DMS 273 treated with DMSO at 0.1 percent for 48 hours (cell line): ENCODE measurements at places on chromosomes 2 and 18.

DNA sequence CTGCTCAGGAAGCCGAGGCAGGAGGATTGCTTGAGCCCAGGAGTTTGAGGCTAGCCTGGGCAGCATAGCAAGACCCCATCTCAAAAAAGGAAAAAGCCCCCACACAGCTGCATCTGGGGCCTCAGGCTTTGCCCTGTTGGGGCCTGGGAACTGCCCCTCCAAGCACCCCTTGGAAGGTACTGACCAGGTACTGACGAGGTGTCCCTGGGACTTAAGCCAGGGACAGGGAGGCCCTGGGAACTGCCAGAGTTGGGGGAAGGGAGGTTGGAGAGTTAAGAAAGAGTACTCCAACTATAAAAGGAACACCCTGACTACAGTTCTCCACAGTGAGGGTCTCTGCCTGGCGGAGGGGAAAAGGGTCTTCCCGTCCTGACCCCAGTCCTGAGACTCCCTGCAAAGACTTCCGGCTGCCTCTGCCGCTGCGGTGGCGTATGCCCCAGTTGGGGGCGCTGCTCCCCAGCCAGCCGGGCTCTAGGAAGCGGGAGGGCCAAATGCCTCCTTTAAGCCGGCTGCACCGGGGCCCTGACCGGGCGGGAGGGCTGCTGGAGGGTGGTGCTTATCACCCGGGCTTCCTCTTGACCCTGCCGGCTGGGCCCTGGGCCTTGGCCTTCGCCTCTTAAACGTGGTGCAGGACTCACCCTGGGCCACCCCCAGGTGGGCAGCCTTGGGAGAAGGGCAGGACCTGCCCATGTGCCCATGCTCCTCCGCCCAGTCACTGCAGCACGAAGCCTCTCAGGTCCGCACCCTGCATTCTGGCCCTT is 12.8 kb downstream of the SLC30A3 start:
- DNase-seq = peak; percentile 21

DNA sequence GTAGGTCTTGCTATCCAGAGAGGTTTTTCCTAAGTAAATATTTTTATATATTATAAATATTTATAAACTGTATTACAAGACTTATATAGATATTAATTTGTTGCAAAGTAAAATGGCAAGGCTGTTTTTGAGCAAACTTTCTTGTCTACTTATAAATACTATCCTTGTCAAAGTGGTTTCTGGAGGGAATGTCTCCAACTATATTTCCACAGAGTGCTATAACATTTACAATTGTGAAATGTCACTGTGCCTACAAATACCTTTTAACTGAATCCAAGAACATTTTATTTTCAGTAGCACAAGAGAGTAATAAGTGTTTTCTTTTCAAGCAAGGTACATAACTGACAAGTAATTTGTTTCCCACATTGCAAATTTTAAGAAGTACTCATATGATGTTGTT is 256.8 kb downstream of the ZNF385B start:
- DNase-seq = no peak

GRCh38 chr2:48210189-48210588 is 303.9 kb upstream of the FBXO11 start:
- DNase-seq = no peak

GRCh38 chr2:221931251-221931991 is 359.3 kb upstream of the EPHA4 start:
- DNase-seq = no peak

DNA sequence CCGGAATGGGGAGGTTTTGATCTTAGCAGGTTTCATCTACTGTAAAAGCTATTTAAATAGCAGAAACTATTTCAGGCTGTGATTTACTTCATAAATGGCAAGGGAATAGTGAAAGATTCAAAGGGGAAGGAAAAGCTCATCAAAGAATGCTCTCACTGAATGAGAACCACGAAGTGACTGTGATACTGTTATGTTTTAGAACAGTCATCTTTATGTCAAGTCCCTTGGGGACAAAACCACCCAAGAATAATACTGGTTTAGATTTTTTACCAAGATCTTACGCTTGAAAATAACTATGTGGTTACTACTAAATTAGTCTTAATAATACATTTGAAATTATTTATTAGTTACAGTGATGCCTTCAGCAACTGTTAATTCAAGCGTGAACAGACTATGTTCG is 28.1 kb downstream of the FARSB start:
- no peak for DNase-seq

GRCh38 chr2:170504810-170505145 is 210.4 kb upstream of the SP5 start:
- DNase-seq = no peak

DNA sequence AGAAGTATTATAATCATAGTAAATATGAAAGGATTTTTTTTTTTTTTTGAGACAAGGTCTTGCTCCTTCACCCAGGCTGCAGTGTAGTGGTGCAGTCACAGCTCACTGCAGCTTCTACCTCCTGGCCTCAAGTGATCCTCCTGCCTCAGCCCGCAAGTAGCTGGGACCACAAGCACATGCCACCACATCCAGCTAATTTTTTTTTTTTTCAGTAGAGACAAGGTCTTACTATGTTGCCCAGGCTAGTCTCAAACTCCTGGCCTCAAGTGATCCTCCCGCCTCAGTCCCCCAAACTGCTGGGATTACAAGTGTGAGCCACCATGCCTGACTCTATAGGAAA is 301.6 kb upstream of the STON1 start:
- no peak for DNase-seq
